ENCODE measurements at places on chromosomes 5 and 9.

DNA sequence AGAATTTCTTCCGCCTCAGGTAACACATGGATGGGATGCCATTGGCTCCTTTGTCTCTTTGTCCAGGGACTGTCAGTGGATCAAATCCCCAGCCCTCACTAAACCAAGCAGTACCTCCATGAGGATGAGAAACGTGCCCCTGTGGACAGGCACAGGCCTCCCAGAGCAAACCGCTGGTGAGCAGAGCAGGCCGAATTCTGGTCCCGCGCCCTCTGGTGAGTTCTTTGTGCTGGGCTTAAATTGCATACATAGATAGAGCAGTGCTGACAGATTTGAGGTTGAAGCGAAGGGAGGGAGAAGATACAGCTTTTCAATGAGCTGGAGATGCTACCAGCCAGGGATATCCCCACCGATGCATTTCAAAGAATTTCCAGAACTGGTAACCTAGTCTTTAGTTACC, 143.8 kb downstream of the HSD17B3 start:
- no peak for DNase-seq

GRCh38 chr5:160075073-160075472, 44.2 kb downstream of the PWWP2A start:
- no peak for DNase-seq

DNA sequence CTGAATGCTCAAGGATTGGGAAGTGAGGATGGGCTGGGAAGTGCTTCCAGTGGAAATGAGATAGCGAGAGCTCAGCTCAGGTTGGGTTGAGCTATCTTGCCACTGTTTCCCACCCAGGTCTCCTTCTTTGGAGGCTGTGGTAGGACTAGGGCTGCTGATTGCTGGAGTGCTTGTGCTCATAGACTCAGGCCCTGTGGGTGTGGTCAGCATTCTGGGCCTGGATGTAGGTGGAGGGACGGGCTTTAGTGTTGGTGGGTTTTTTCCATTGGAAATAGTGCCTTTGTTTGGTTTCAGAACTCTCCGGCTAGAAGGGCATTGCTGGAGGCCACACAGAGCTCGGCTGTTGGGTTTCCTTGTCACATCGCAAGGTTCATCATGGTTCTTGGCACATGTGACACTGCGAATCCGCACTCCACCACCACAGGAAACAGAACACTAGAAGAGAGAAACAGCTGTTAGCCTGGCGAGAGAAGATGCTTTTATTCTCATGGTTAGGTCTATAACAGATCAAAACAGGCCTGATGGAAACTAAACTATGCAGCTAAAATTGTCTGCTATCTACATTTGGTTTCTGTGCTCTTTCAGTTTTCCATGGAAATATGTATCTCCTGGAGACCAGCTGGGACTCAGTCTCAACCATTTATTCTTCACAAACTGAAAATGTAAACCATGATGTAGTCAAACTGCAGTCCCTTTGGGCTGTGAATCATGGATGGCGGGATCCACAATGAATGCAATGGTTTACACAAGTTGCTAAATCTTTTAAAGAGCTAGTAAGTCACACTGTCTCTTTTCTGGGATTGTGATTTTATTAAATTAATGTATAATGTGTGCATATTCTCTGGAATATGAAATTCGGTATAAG, 136.2 kb downstream of the TARS1 start:
- no peak for DNase-seq

DNA sequence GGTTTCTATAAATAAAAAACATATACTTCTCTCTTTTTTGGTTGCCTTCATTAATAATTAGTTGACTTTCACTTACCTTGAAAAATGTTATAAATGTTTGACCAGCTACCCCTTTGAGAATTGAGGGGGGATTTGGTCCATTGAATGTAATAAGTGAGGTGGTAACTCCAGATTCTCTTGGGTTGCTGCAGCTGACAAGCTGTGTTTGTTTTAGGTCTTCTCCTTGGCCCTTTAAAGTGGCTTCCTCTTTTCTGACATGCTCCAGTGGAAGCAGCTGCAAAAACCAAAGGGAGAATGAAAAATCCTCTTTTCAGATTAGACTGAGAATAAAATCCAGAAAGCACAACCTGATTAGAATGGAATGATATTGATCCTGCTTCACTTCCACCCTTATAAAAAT, 410.5 kb downstream of the TMEM38B start:
- DNase-seq = no peak

DNA sequence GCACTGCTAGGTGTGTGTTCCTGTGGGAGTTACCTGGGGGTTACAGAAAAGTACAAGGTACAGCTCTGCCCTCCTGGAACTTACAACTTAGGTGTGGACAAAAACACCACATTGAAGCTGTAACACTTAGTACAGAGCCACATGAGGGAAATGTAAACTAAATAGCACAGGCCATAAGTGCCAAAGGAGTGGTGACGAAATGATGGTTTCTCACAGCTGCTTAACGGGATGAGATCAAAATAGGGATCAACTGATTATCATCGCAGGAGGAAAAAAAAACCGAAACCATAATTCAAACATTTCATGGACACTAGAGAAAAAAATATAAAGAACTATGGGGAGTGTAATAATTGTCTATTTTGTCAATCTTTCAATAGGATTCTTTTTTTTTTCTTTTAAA, 5.9 kb downstream of the LIX1 start:
- no peak for DNase-seq

GRCh38 chr9:112332214-112332613, 1.2 kb downstream of the PTBP3 start:
- no peak for DNase-seq

GRCh38 chr5:149961957-149962409, 1.4 kb downstream of the SLC26A2 start:
- DNase-seq = no peak

GRCh38 chr5:116377276-116378006, 197.2 kb downstream of the SEMA6A start:
- DNase-seq = no peak

- no peak for DNase-seq
Observed at GRCh38 chr9:35923927-35924763, 14.9 kb downstream of the SPAAR start.

- DNase-seq = no peak
Observed at GRCh38 chr5:149298842-149299404, 27.3 kb downstream of the AFAP1L1 start.

DNA sequence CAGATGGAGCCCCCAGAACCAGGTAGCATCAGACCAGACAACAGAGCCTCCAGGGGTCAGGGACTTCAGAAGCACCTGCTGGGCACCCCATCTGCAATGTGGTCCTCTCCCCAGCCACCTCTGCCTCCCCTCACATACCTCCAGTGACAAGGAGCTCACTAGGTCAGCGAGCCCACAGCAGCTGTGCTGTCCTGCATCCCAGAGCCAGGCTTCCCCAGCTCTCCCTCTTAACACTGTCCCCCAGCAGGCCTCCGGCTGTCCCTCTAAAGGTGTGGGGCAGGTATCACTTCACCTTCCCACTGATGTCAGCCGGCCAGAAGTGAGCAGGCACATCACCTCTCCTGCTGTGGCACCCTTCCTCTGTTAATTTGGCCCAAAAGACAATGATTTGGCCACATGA, 83.6 kb downstream of the LMX1B start:
- DNase-seq = no peak

- DNase-seq = no peak
Observed at GRCh38 chr5:107592515-107592914, 78.2 kb downstream of the EFNA5 start.

DNA sequence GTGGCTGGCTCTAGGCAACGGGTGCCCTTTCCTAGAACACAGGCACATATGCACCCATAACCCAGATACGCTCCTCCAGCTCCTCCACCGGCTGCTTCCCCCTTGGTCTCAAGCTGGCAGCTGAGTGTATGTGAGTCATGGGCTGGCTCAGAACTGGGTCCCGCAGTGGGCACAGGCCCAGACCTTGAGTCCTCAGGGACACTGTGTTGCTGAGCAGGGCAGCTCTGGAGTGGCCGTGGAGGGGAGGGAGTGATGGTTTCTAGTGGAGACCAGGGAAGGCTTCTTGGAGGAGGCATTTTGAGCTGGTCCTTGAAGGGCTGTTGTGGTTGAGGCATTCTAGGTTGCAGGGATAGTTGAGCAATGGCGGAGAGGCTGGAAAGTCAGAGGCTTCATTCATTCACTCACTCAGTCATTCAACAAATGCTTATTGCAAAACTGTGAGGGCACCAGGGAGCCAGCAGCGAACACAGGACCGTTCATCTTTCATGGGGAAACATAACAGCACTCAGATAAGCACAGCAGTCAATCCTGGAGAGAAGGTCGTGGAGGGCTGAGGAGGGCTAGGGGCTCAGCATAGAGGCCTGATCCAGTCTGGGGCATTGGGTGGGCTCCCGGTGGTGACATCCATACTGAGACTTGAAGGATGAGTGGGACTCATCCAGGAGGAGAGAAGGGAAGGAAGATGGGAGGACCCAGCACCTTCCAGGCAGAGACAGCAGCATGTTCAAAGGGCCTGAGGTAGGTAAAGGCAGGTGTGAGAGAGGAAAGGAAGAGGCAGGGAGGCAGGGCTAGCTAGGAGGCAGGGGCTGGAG, 2.4 kb downstream of the BBLN start:
- no peak for DNase-seq

- no peak for DNase-seq
Observed at GRCh38 chr5:45737153-45737552, 41.0 kb upstream of the HCN1 start.

- no peak for DNase-seq
Observed at GRCh38 chr9:94719878-94720277, 6.6 kb upstream of the AOPEP start.

- no peak for DNase-seq
Observed at GRCh38 chr5:160439205-160439600, 17.5 kb downstream of the PTTG1 start.

GRCh38 chr5:145407300-145408047, 427.7 kb downstream of the PRELID2 start:
- DNase-seq = no peak

- DNase-seq = no peak
Observed at GRCh38 chr9:111294691-111295451, 35.2 kb downstream of the OR2K2 start.

DNA sequence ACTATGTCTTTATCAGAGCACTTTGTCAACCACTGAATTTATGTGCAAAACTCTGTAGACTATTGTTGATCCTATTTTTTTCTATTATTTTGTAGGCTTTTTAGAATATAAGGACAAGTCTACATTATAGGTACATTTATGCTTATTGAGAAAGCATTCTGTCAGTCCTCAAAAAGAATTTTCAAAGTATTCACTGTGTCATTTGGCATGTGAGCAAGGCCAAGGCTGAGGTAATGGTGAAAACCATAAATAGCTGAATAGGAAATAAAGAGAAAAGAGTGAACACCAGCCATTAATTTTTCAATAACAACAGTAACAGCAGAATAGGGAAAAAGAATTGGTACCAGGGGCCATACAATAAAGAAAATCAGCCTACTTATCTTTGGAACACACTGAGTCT, 21.0 kb downstream of the SKIC3 start:
- DNase-seq = no peak

DNA sequence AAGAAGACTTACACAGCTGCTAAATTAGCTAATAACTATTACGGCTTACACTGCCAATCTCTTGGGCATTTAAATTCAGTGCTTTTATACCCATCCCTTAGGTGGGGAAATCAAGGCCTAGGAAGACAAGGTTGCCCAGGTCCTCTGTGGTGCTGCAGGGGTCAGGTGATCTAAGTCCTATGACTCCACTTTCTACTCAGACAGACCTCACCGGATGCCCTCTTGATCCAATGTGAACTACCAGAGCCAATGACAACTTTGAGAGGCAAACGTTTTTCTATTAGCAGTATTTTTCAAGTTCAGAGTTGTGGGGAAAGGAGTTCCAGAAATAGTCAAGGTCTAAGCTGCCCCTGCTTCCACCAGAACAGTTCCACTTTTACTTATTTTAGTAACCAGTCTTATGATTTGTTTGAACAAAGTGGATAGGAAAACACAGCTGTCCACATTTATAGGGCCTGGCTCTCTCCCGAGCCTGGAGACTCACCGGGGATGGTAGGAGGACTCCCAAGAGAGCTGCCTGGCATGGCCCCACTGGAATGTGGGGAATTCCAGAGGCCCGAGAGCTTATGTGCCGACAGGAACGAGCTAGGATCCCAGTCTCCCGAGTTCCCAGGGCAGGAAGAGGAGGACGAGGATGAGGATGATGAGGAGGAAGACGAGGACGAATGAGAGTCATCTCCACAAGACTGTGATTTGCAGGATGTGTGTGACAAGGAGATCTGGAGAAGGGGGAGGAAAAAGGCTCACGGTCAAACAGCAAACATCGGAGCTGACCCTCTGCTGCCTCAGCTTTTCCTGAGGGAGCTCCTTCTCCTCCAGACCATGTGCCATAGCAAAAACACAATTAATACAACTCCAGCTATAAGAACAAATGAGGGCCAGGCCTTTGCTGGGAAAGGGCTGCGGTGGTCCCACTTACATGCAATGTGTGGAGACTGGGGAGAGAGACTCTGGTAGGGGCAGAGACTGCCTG, 16.7 kb downstream of the FAM193B start:
- DNase-seq = no peak

DNA sequence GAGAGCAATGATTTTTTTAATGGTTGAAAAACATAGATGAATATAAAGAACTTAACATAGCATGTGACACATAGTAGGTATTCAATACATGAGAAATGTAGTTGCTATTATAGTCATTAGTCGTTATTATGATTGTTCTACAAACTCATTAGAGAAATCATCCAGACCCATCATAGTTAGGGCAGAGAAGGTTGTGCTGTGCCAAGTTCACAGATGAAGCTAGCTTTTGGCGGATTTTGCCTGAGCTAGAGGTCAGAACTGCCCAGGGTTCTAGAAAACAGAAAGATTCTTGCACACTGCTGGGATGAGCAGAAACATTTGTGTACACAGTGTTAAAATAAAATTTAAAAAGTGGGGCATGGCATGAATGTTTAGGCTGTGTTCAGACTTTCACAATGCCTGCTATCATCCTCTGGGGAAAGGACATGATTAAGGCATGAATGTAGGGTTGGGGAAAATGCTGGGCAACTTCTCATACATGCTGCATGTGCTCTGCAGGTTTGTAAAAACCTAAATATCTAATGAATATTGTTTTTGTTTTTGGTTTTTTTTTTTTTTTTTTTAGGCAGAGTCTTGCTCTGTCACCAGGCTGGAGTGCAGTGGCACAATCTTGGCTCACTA, 33.3 kb upstream of the RAD23B start:
- no peak for DNase-seq

DNA sequence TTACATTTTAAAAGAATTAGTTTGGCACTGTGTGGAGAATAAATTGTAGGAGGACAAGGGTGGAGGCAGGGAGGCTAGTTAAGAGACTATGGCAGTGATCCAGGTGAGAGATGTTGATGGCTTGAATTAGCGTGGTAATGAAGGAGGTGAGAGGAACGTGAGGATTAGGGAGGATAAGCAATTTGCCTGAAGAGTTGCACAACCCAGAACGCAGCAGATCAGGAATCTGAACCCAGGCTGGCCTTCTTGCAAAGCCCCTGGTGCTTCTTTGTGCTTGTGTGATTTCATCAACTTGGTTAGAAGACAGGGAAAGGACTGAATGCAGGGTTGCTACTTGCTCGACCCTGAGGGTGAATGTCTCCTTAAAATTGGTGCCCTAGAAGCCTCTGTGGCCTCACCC, 6.9 kb upstream of the SCAMP1 start:
- DNase-seq = no peak

GRCh38 chr5:79505138-79505537, 8.8 kb downstream of the HOMER1 start:
- DNase-seq = no peak
